ENCODE measurements at places on chromosomes 2 and 18. TPM values are rescaled to one million over a fixed set of nuclear protein-coding genes. Genes with fewer than 3 reads are reported as not detected.

The GALNT3 gene
- total RNA-seq: 27.8 TPM

The DUSP19 gene
- 5.6 TPM for total RNA-seq

The PDE11A gene
- total RNA-seq: 0.27 TPM

The INO80B gene
- 38.4 TPM for total RNA-seq

DNA sequence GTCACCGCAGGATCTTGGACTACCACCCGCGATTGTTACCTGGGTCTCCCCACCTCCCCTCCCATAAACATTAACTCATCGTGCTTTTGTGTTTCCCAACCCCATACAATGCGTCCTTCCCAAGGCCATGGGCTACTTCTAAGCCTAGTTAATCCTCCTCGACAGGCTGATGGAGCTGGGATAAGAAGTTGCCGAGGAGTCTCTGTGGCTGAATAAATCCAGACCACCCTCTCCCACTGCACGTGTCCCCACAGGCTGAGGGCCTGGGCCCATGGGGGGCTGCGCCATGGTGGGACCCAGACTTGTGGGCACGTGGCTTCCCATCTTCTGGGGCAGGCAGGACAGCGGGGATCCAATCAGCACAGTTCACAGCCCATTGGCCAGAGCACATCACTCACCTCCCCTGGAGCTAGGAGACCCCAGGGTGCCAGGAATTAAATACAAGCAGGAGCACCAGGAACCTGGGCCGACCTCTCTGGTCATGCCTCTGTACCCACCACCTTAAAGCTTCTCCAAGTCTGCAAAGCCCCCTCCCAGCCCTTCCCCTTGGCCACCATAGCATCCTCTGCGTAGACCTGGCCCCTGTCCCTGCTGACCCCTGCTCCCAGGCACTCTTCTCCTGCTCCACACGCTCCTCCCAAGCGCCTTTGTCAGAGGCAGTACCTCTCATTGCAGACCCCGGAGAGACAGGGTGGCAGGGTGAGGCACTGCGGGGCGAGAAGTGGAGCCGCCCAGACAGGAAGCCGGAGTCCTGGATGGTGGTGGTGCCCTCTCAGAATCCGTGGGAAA lies 51.0 kb upstream of the ID2 start:
- peak; percentile 34 for DNase-seq

GRCh38 chr2:26726228-26726627 lies 33.7 kb downstream of the KCNK3 start:
- DNase-seq: no peak

Measured in lower lobe of right lung (tissue), 2 donors.